ENCODE measurements at places on chromosomes 6 and 20.
A peak's percentile ranks its signal among the peaks of the same experiment; 100 is the strongest.

DNA sequence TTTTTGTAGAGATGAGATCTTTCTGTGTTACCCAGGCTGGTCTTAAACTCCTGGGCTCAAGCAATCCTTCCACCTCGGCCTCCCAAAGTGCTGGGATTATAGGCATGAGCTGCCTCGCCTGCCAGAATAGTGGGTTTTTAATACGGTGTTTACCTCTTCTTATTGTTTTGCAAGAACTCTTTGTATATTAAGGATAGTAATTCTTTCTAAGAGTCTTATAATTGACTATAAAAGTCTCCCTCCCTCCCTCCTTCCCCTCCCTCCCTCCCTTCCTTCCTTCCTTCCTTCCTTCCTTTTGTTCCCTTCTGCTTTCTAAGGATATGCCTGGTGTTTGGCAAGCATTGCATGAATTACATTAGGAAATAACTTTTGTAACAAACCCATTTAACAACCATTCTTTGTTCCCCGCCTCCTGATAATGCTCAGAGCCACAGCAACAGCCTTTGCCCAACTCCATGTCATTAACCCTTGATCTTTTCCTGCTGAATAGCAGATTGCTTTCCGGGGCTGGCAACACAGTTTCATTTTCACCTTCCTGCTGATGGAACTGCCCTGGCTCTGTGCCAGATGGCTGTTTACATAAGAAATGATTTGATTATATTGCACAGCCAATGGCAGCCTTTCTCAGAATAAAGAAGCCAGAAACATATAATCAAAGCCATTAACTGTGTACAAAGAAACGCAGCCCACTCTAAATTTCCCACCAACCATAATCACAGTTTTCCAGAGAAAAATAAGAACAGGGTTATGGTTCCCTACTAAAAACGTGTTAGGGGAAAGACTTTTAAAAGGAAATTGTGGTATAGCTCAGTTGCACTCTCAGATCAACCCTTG, 143.7 kb upstream of the PTPN1 start:
- peak; percentile 81 for DNase-seq

- DNase-seq, result no peak
Observed at GRCh38 chr6:107102414-107102805, 12.9 kb downstream of the BEND3 start.

- no peak for DNase-seq
Observed at GRCh38 chr20:568097-568652, 24.6 kb upstream of the CSNK2A1 start.

DNA sequence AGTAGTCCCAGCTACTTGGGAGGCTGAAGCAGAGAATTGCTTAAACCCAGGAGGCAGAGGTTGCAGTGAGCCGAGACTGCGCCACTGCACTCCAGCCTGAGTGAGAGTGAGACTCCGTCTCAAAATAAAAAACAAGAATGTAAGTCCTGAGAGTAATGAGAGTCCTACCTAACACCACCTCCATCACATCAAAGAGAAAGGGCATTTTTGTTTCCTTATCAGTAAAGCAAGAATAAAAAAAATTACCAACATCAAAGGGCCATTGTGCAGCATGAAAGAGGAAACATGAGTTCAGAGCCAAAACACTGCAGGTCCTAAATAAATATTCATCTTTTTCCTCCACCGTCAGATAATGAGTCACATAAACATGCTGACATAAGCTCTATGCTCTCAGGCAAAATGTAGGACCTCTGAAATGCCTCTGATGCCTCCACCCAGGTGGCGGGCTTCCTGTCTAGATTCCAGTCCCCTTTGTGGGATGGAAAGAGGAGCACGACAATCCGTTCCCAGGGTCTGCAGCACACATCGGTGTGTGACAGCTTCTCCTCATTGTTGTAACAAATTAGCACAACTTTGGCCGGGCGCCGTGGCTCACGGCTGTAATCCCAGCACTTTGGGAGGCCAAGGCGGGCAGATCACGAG, 7.2 kb downstream of the ATP9A start:
- no peak for DNase-seq

GRCh38 chr20:13659288-13659687, 20.6 kb upstream of the TASP1 start:
- DNase-seq, result no peak

GRCh38 chr6:151679081-151679480, 128.4 kb upstream of the ESR1 start:
- no peak for DNase-seq

GRCh38 chr20:58627212-58628072, 23.6 kb upstream of the STX16 start:
- DNase-seq, result no peak

GRCh38 chr20:25336561-25337422, 53.8 kb downstream of the ABHD12 start:
- no peak for DNase-seq

- DNase-seq, result no peak
Observed at GRCh38 chr6:21367649-21368154, 225.8 kb upstream of the SOX4 start.

- peak; percentile 81 for DNase-seq
Observed at GRCh38 chr6:76774781-76775384, 688.4 kb downstream of the HTR1B start.

DNA sequence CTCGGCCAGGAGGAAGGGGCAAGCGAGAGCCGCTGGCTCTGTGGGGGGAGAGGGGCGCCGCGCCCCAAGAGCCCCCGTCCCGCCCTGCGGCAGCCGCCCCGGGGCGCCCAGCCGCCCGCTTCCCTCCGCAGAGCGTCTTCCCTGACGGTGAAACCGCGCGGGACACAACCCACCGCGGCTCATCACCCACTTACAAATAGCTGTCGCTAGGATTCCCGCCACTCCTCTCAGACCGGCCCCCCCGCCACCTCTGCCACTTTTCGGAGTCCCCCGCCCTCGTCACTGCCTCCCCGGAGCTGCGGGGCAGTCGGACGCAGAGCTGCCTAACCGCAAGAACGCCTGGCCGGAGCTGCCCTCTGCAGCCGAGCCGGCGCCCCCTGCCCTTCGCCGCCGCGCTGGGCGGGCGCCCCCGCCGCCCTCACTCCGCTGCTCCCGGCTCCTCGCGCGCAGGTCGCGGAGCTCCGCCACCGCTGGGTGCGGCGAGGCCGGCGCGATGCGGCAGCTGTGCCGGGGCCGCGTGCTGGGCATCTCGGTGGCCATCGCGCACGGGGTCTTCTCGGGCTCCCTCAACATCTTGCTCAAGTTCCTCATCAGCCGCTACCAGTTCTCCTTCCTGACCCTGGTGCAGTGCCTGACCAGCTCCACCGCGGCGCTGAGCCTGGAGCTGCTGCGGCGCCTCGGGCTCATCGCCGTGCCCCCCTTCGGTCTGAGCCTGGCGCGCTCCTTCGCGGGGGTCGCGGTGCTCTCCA, at the start of gene SLC35D3:
SLC35D3 (plus strand) TSS at position 366 of the 749 bp plus-strand sequence; CDS start at position 494, 128 bp downstream.
- peak; percentile 8 for DNase-seq

DNA sequence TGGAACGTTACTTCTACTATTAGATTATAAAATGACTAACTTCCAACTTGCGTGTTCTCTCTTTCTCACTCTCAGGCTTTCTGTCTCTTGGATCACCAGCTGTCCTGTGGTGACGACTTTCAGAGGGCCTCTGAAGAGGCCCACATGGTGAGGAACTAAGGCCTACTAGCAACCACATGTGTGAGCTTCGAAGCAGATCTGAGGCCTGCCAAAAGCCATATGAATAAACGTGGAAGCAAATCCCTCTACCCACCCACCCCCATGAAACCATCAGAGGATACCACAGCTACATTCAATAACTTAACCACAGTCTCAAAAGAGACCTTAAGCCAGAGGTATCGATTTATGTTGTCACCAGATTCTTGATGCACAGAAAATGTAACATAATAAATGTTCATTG, 13.5 kb upstream of the BMP5 start:
- DNase-seq, result no peak

- no peak for DNase-seq
Observed at GRCh38 chr6:50843842-50844241, 25.2 kb downstream of the TFAP2B start.

- DNase-seq, result no peak
Observed at GRCh38 chr6:1697688-1698351, 88.1 kb downstream of the FOXC1 start.

- no peak for DNase-seq
Observed at GRCh38 chr6:5674141-5674540, 332.6 kb downstream of the NRN1 start.

- DNase-seq, result no peak
Observed at GRCh38 chr6:39249278-39249677, 20.0 kb upstream of the KCNK5 start.

DNA sequence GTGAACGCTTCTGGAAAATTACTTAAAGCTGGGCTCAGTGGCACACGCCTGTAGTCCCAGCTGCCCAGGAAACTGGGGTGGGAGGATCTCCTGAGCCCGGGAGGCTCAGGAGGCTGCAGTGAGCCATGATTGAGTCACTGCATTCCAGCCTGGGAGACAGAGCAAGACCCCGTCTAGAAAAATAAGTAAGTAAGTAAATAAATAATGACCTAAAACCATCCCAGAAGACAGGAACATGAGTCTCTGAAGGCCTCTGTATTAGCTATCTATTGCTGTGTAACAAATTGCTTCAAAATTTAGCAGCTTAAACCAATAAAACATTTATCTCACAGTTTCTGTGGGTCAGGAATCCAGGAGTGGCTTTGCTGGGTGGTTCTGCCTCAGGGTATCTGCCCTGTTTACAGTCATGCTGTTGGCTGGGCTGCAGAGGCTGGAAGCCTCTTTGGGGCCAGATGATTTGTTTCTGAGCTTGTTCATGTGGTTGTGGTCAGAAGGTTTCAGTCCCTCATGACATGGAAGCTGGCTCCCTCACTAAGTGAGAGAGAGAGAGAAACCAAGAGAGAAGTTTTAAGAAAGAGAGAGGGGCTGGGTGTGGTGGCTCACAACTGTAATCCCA, 48.4 kb upstream of the NCOA3 start:
- no peak for DNase-seq

DNA sequence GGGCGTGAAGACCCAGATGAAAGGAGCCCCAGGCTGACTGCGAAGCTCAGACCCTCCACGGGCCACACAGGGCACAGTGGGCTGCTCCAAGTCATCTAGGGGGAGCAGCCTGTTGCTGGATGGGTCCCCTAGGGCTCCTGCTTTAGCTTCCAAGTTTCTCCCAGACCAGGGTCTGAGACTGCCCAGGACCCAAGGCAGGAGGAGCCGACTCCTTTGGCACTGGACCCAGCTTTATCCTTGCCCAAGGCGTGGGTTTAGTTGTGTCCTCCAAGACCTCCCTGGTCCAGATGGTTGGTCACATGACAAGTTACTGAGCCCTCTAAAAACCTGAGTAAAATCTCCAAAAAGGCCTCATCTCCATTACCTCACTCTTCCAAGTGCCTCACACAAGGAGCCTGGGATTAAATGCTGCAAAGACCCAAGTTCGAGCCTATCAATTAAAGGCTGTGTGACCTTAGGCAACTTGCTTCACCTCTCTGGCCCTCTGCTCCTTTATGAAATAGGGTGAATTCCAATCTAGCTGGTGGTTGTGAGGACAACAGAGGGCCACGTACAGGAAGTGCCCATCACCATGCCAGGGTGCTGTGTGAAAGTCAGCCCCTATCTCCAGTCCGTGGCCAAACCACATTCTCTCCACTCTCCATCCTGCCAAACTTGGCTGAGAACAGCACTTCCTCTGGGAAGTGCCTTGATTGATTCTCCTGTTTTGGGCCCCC, 2.5 kb downstream of the NECAB3 start:
- no peak for DNase-seq

DNA sequence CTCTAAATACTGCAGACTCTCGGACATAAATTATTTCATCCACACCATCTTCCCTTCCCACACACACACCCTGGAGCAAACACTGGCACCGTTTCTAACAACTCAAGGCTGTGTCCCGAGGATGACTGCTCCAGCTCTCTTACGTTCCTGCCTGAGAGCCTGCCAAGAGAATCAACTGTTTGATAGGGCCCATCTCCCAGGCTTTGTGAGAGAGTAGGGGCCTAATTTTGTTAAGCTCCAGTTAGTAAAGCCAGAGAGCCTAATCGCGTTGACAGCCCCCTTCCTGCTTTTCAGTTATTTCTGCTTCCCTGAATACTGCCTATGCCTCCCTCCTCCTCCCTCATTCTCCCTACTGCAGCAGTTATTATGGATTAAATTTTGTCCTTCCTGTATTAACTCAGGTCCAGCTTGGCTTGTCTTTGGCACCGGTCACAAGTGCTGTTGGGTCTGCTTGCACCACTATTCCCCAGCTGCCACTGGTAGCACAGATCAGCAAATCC, 118.1 kb upstream of the TMEM181 start:
- DNase-seq, result no peak

GRCh38 chr20:56843817-56844216, 214.7 kb downstream of the TFAP2C start:
- no peak for DNase-seq

- no peak for DNase-seq
Observed at GRCh38 chr6:53828215-53828614, 33.4 kb downstream of the LRRC1 start.

DNA sequence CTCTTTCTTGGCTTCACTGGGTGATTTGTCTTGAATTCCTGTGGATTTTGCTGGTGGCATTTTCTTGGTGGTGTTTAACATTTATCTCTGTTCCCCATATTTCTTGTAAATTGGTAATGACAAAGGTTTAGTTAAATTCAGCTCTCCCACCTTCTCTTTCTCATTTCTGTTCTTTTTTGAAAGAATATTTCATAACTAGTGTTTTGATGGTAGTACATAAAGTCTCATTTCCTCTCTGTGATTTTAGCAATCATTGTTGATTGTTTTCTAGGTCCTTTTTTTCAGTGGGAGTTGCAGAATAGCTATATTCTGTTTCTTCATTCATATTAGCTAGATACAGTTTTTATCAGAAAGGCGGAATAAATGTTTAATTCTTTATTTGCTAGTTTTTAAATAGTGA, 73.1 kb downstream of the QKI start:
- DNase-seq, result no peak

DNA sequence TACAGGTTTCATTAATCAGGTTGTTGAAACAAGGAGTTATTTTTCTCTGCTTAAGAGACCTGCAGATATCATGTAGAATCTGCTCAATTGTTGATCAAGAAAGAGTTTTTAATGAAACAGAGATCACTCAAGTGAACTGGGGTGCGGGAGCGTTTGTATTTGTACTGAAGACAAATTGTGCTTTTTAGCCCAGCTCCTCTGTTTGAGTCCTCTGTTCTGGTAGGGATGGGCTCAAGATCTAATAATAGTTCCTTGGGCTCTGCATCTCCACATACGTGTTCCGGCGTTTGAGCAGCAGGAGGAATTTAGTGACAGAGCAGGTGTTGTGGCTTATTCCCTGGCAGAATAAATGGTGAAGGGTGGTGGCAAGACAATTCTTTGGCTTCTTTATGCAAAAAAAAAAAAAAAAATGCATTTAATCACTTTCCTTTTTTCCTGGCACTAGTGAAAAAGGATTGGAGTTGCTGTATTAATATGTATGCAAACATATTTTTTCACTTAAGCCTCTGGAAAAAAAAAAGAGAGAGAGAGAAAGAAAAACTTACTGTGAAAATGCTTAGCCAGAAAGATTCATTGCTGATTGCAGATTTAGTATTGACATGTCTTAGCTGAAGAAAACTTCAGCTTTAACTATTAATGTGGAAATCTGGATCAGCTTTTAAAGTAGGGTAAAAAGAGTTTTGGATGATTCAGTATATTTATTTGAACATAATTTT, 4.0 kb downstream of the CITED2 start:
- DNase-seq, result no peak

- no peak for DNase-seq
Observed at GRCh38 chr6:2914318-2914660, 11.2 kb upstream of the SERPINB9 start.

- no peak for DNase-seq
Observed at GRCh38 chr6:24069526-24069925, 56.5 kb upstream of the NRSN1 start.

- no peak for DNase-seq
Observed at GRCh38 chr6:4940416-4940815, 63.4 kb downstream of the RPP40 start.

- DNase-seq, result no peak
Observed at GRCh38 chr6:8268606-8269005, 166.3 kb upstream of the EEF1E1 start.

Measured in pancreas (tissue), 10 donors.